ENCODE measurements at places on chromosomes 1 and 21.
A peak's percentile ranks its signal among the peaks of the same experiment; 100 is the strongest.

DNA sequence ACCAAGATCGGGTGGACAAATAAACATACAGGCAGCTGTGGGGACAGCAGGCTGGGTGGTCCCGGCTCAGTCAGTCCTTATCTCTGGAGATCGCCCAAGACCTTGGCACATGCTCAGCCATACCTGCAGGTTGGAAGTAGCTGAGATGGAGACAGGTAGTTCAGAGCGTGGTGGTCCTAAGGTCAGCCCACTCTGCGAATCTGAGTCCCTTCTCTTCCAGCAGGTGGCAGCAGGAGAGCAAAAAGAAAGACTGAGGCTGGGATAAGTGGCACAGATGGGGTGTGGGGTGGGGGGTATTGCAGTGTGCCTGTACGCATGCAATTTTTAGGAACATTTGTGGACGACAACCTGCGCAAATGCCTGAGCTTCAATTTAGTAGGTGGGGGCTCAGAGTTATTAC is 104.9 kb downstream of the TENT5C start:
- DNase-seq, result peak; percentile 30

DNA sequence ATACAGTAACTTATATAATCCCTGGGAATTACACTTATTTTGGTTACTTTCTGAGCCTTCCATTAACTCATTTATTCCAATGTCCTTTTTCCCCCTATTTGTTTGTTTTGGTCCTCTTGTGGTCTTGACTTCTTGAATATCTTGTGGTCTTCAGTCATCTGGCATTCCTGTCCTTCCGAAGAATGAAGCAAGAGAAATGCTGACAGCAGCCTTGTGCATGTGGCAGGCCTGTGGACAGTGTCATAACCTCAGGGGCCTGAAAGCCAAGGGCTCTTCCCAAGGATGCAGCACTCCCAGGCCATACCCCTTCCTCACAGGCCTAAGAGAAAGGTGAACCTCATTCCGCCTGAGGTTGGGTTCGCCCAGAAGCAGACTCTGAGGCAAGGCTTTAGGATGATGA is 470.2 kb downstream of the DISC1 start:
- no peak for DNase-seq

DNA sequence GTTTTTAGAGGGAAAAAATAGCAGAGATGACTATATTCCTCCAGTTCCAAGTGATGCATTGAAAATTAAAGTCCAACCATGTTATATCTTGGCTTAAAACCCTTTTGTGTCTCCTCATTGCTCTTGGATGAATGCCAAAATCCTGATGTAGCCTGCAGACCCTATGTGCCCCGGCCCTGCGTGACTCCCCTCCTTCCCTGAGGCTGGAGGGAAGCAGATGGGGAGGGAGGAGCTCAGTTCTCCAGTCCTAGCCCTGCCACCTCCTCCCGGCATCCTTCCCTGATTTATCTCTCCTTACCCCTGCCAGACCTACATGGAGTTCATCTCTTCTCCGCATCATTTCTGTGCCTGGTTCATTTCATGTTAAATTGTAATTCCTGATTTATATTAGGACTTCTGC is 397.4 kb downstream of the PTPRU start:
- peak; percentile 22 for DNase-seq

- DNase-seq, result no peak
Observed at GRCh38 chr1:214604523-214604922, 1.5 kb downstream of the CENPF start.

GRCh38 chr1:82844911-82845827 is 1044.4 kb downstream of the ADGRL2 start:
- DNase-seq, result no peak

DNA sequence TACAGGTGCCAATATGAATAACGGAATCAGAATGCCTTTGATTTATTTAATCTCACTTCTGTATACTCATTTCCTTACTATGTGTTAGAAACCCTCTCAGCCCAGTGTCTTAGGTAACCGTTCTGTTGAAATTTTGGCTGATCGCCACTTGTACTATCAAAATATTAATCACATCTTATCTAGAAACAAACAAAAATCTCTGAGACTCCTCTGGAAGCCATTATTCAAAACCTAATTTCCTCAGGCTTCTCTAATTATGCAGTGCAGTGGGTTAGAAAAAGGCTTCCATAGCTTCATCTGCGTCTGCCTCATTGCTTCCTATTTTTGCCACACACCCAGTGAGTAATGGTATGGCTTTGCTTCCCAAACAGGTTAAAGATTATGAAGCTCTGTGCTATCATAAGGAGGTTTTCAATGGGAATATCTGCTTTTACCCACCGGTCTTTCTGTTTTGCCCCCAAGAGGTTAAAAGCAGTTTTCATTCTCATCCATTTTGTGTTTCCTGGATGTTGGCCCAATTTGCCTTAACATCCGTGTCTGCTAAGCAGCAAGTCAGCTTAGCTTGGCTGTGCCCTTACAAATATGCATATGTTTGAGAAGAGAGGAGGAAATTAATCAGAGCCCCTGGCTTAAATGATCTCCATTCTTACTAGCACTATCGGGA is 129.6 kb downstream of the RYR2 start:
- DNase-seq, result no peak

GRCh38 chr21:14300074-14300473 is 82.9 kb downstream of the HSPA13 start:
- no peak for DNase-seq

GRCh38 chr1:203076031-203076511 is 9.7 kb downstream of the MYOG start:
- DNase-seq, result peak; percentile 75

DNA sequence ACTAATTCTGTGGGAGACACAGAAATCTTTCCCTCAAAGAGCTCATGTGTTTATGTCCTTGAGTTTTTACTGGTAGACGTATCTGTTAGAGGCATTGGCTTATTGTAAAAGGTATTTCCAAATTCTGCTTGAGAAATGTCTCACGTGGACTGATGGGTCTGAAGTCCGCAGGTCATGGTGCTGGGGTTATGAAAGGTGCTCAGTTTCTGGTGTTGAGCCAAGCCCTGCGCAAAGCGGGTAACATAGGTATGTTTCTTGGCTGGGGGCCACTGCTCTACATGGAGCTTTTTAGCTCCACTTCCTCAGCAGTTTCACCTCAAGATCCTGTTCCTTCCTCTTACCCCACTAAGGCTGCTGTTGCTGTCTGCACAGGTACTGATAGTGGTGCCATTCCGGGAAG is 10.8 kb downstream of the UTP25 start:
- DNase-seq, result no peak

DNA sequence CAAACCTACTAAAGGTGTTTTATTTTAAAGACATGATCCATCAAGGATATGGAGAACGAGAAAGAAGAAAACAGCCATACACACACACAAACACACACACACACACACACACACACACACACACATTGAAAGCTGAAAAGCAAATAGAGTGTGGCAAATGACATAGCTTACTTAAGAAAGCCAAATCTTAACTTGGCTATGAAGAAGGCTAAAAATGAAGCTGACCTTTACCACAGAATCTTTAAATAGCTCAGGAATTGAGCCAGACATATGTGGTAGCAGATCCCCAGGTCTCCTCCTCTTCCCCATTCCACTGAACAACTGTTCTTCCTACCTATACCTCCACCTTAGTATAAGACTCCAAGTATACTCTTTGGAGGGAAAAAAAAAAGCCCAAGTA is 185.6 kb downstream of the CLEC20A start:
- DNase-seq, result peak; percentile 33

DNA sequence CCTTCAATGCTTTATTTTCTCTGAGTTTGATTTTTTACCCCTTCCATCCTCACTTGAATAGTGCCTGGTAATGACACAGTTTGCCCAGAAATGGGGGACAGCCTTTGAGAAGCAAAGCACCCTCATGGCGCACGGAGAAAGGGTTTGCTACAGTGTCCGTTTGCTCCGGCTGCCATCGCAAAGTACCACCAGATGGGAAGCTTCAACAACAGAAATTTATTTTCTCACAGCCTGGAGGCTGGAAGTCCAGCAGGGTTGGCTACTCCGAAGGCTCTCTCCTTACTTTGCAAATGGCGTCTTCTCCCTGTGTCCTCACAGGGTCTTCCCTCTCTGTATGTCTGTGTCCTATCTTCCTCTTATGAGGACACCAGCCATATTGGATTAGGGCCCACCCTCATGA is 327.7 kb upstream of the KAZN start:
- DNase-seq, result no peak

- no peak for DNase-seq
Observed at GRCh38 chr1:247471445-247472016, 13.6 kb upstream of the OR2B11 start.

DNA sequence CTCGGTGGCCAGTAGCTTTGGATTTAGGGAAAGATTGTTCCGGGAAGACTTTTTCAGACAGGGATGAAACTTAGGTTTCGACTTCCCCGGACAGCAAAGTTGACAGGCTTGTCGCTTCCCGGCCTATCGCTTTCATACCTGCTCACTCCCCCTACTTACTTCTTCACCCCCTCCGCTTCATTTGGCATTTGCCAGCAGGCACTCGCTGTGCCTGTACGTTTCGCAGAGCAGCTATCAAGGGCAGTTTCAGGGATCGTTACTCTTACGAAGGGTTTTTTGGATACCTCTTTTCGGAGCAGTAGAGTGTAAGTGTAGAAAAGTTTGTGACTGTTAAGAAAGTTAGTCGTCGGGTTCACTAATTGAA is 393 bp downstream of the BLZF1 start:
- DNase-seq, result peak; percentile 49

- DNase-seq, result no peak
Observed at GRCh38 chr1:219277304-219278105, 103.8 kb downstream of the LYPLAL1 start.

DNA sequence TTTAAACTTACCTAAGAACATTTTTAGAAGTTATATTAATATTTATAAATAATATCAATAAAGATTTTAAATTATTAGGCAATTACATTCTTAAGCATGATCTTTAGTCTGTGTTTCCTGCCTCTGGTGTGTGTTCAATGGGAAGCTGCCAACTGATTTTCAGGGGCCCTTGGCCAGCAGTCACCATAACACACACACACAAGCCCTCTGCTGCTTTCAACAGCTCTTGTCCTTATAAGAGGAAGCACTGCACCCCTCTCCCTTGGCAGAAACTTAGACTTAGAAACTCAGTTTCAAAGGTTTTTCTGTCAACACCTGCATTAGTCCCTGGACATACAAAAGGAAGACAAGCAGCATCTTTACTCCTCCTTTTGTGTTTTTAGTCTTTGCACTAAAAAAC is 81.4 kb downstream of the VAV3 start:
- DNase-seq, result no peak

DNA sequence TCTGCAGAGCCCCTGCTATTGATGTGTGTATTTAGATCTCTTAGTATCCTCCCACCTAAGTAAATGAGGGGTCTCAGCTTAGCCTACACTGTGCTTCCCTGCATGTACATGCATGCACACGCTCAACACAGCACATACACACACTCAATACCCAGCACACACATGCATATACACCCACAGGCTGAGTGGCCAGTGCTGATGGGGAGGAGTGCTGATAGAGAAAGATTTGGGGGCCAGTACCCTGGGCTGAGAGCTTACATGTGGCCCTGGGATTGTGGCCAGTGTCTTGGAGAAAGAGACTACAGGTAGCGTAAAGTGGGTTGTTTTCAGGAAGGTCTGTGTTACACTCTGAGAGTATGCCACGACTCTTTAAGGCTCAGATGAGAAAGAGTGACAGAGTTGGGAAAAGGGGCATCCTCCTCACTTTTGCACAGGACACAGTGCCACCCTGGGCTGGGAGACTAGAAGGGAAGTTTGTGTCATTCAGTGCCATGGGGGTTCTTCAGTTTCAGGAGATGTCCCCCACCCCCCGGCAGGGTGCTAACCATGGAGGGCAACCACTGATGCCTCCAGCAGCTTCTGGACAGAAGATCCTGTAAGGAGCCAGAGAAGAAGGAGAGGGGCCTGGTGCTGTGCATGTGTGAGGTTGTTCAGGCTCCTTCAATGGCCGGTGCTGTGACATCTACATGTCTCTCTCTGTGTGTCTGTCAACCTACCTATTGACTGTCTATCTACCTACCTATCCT is 166.8 kb downstream of the RHOU start:
- DNase-seq, result no peak

- DNase-seq, result no peak
Observed at GRCh38 chr1:7187112-7187493, 401.8 kb downstream of the CAMTA1 start.

DNA sequence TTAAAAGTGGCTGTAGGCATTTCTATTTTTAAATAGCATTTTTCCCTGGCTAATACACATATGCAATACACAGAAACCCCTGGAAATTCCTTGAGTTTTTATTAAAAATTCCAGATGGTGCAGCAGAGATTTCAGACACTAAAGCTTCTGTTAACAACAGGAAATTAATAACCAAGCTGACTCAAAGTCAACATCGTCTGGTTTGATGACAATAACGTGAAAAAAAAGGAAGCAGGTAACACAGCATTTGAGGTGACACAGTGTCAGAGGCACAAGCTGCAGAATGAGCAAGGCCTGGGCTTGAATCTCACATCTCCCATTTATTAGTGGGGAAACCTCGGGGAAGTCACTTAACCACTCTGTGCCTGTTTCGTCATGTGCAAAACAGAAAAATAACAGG is 64.6 kb upstream of the GJB5 start:
- DNase-seq, result no peak

DNA sequence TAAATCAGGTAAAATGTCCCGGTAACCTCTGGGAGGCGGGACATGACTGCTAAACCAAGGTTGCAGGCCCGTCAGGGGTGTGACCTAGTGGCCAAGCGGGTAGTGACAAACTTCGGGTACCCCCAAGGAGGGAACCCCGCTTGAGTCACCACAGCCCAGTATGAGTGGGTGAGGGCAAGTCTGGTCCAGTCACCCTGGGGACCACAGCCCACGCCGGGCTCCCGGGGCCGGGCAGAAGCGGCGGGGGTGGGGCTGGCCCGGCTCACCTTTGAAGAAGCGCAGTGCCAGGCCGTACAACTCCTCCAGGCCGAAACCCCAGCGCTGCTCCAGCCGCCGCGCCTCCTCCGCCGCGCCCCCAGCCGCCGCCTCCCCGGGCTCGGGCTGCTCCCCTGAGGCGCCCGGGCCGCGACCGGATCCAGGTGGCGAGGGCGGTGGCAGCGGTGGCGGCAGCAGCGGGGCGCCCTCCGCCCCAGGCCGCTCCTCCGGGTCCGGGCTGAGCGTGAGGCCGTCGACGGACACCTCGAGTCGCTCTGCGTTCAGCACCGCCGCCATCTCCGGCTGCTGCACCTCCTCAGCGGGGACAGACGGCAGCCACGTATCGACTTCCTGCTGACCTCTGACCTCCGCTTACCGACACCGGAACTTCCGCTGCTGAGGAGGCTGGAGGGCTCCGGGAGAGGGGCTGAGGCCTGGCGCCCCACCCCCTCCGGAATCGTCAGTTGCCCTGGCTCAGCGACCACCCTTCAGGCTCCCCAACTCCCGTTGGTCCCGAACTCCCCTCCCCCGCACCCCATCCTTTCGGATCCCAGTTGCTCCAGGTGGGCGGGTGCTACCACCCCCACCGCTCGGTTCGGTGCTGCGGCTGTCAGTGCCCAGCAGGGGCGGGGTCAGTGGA is at the start of gene ACBD3:
TSS of gene ACBD3 (minus strand) at position 618 of the 895 bp plus-strand sequence. CDS start at position 552, 66 bp downstream.
- peak; percentile 90 for DNase-seq

DNA sequence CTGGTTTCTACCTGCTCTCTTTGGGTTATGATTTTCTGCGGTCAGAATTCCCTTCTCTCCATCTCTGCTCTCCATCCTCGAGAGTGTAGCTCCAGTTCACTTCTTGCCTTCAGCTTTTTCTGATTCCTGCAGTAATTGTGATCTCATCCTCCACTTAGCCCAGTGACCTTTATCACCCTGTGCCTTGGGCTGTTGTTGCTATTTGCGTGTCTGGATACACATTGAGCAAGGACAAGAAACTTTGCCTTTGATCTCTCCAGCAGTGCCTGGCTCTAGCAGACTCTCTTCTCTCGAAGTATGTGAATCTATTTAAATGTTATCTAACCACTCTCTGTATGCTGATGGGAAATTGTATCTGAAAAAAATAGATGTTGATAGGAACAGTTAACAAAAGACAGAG is 76.4 kb upstream of the MARK1 start:
- no peak for DNase-seq

- DNase-seq, result no peak
Observed at GRCh38 chr1:179323436-179323835, 29.8 kb downstream of the SOAT1 start.
